ENCODE measurements at places on chromosomes 5 and 9.

DNA sequence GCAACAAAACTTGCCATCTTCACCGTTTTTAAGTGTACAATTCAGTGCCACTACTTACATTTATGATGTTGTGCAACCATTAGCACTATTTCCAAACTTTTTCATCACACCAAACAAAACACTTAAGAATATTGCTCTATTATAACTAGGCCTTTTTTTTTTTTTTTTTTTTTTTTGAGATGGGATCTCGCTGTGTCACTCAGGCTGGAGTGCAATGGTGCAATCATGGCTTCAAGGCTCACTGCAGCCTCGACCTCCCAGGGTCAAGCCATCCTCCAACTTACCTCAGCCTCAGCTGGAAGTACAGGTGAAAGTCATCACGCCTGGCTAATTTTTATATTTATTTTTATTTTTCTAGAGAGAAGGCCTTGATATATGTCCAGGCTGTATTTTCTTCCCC is 22.3 kb upstream of the LMNB1 start:
- DNase-seq: no peak

DNA sequence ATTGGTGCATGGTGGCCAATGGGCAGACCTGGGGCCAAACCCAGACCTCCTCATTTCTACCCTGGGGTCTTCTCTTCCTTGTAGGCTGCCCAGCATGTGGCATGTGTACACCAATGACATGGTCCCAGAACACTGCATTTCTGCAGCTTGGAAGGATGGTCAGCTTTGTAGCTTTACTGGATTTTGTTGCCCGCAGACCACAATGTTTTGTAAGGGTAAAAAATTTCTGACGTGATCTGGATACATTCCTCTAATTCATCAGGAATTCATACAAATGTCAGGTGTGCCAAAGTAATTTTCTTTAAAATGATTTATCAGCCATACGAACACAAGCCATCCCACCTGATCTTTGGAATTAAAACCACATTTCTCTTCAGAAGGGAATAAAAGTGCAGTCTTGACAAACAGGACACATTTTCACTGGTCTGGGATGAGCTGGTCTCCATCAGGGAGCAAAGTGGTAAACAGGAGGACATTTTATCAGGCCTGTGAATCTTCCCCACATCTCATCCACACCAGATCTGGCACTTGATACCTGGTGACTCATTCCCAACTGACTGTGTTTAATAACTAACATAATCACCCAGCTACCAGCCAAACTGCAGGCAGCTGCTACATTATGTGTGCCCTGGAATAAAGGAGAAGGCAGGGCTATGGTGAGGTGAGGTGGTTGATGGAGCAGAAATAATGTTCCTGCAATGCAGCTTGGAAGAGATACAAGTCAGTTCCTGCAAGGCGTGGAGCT is 103.9 kb downstream of the SPOCK1 start:
- no peak for DNase-seq

GRCh38 chr9:17837965-17838364 is 259.1 kb downstream of the SH3GL2 start:
- DNase-seq: no peak

GRCh38 chr5:83281176-83281575 is 190.4 kb upstream of the VCAN start:
- DNase-seq: no peak

GRCh38 chr5:66540078-66540477 is 56.1 kb upstream of the MAST4 start:
- no peak for DNase-seq

- no peak for DNase-seq
Observed at GRCh38 chr5:68287976-68288706, 72.6 kb downstream of the PIK3R1 start.

GRCh38 chr5:65893749-65894430 is 32.5 kb upstream of the ERBIN start:
- no peak for DNase-seq

- DNase-seq: no peak
Observed at GRCh38 chr5:149210225-149210624, 61.4 kb upstream of the AFAP1L1 start.

DNA sequence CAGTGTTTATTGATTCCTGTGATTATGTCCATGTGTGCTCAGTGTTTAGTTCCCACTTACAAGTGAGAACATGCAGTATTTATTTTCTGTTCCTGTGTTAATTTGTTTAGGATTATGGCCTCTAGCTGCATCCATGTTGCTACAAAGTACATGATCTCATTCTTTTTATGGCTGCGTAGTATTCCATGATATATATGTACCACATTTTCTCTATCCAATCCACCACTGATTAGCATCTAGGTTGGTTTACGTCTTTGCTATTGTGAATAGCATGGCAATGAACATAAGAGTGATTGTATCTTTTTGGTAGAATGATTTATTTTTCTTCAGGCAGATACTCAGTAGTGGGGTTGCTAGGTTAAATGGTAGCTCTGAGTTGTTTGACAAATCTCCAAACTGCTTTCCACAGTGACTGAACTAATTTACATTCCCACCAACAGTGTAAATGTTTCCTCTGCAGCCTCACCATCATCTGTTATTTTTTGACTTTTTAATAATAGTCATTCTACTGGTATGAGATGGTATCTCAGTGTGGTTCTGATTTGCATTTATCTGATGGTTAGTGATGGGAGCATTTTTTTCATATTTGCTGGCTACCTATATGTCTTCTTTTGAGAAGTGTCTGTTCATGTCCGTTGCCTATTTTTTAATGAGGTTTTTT is 47.5 kb upstream of the ELL2 start:
- no peak for DNase-seq

DNA sequence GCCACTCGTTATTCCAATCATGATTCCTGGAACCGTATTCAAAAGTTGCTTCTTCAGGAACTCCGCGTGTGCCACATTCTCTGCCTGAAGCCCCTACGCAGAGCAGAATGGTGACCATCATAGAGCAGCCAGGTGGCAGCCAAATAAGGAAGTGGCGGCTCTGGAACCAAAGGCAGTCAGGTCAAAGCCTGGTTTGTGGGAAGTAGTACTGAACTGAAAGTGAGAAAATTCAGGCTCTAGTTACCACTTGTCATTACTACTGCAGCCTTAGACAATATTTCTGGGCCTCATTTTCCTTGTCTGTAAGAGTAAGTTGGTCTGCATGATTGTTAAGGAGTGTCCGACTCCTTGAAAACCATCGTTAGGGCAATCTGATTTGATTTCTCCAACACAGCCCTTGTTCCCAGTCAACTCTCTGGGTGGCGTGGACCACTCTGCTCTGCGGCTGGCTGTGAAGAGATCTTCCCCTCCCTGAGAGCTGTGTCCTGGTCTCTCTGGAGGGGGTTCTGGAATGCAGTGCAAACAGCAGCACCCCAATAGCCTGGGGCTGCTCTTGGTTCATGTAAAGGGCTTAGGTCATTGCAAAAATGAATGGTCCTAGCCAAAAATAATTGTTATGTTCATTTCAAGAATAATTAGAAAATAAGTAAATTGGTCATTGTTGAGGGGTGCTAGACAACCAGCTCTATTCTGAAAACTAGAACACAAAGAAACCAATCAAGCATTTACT is 102.4 kb downstream of the MED27 start:
- no peak for DNase-seq

- DNase-seq: no peak
Observed at GRCh38 chr5:14424011-14424685, 157.4 kb upstream of the OTULINL start.

- DNase-seq: no peak
Observed at GRCh38 chr9:113979343-113980127, 98.6 kb downstream of the AMBP start.

DNA sequence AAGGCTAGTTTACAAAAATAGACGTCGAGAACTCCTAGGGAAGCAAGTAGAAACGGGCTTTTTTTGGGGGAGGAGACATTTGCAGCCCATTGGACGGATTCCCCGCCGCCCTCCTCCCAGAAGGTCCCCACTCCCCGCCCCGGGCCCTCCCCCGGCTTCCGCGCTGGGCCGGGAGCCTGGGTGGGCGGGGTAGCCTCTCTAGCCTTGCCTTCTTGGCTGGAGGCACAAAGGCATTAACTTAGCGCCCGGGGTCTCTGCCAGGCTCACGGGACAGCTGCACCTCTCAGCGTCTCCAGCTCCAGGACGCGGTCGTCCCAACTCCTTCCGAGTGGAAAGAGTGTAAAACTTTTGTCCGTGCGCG is at the start of gene DMRTA1:
Gene DMRTA1 (plus strand): TSS at position 236 of the 361 bp plus-strand sequence. CDS start 242 bp downstream, outside the sequence.
- peak; percentile 40 for DNase-seq

- no peak for DNase-seq
Observed at GRCh38 chr5:114185274-114185673, 176.6 kb upstream of the KCNN2 start.

GRCh38 chr9:592733-593132 is 248.8 kb upstream of the DMRT1 start:
- no peak for DNase-seq

DNA sequence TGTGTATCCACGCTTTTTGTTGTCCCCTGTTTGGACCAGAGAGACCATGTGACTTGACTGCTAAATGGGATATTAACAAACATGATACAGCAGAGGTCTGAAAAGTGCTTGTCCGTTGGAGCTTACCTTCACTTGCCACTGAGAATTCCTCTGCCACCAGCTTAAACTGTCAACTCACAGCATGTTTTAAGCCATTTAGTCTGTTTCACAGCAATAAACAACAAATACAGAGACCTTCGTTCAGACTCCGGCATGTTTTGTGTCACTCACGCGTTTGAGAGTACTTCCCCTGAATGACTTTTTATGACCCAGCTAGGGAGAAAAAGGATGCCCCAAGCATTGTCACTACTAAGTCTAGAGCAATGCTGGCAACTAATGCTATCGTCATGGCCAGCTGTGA is 173.8 kb downstream of the PTPRD start:
- no peak for DNase-seq

DNA sequence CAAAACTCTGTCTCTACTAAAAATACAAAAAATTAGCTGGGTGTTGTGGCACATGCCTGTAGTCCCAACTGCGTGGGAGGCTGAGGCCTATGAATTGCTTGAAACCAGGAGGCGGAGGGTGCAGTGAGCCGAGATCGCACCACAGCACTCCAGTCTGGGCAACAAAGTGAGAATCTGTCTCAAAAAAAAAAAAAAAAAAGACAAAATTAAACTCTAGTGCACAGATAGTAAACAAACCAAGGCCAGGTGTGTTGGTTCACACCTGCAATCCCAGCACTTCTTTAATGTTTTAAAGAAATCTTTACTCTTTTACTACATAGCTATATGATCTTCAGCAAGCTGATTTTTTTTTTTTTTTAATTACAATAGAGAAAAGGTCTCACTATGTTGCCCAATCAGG is 8.4 kb downstream of the ZCCHC10 start:
- DNase-seq: no peak

GRCh38 chr5:124743602-124744169 is 2.8 kb downstream of the ZNF608 start:
- no peak for DNase-seq

GRCh38 chr9:69609156-69609555 is 63.0 kb downstream of the APBA1 start:
- no peak for DNase-seq

DNA sequence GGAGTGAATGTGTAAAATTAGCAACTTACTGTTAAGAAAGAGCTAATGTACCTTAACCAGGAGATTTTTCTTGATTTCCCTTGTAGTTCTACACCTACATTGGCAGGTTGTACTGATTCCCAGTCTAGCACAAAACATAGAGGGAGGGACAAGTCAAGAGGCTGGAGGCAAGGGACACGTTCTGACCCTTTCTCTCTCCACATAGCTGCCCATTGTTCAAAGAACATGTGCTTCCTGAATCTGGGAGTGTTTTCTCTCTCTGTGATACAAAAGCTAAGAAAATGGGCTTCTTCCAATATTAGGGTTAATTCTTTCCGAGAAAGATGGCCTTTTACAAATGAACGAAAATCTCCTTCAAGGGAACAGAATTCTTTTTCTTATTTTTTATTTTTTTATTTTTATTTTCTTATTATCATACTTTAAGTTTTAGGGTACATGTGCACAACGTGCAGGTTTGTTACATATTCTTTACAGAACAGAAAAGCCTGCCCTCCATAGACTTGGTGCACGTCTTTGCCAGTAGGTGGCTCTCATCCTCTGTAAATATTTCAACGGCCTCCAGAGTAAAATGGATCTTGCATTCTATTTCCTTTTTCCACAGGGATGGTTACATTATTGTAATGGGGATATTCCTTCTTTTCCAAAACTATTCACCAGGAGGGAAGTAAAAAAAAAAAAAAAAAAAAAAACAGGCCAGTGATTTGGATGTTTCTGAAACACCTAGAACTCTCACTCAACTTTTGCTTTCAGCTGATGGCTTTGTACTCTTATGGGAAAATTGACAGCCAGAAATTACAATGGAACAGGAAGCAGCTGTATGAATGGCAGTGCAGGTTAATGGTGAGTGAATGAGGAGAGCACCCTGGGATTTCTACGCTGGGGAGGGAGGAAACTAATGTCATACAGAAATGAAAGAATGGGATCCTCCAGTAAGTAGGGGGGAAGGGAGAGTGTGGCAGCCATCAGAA is 13.1 kb upstream of the IFNA5 start:
- DNase-seq: no peak

GRCh38 chr9:127187231-127187956 is 65.0 kb upstream of the ANGPTL2 start:
- DNase-seq: peak; percentile 71
